ENCODE measurements at places on chromosomes 6 and 20. TPM values are rescaled to one million over a fixed set of nuclear protein-coding genes. Genes with fewer than 3 reads are reported as not detected.
A peak's percentile ranks its signal among the peaks of the same experiment; 100 is the strongest.

DNA sequence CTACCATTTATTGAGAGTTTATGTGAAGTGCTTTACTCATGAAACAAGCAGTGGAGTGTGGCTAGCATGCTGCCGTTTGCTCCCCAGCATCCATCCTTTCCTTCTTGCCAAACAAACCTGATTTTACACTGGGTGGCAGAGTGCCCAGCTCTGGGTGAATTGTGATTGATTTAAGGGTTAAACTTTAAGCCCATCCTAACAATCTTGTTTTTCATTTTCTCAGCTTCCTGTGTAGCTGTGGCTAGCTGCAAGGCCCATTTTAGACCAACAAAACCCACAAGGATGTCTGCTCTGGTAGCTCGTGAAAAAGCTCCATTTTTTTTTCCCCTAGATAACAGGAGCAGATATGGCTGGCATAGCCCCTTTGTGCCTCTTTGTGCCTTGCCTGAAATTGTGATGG is 77.7 kb upstream of the KCNG1 start:
- DNase-seq, result no peak
- no peaks in the 10 kb centered on the region for H3K27me3 ChIP-seq
- no peaks in the 10 kb centered on the region for H3K4me1 ChIP-seq
- no peak overlapping the region for H3K4me3 ChIP-seq
- H3K36me3 ChIP-seq, result no peaks in the 10 kb centered on the region

DNA sequence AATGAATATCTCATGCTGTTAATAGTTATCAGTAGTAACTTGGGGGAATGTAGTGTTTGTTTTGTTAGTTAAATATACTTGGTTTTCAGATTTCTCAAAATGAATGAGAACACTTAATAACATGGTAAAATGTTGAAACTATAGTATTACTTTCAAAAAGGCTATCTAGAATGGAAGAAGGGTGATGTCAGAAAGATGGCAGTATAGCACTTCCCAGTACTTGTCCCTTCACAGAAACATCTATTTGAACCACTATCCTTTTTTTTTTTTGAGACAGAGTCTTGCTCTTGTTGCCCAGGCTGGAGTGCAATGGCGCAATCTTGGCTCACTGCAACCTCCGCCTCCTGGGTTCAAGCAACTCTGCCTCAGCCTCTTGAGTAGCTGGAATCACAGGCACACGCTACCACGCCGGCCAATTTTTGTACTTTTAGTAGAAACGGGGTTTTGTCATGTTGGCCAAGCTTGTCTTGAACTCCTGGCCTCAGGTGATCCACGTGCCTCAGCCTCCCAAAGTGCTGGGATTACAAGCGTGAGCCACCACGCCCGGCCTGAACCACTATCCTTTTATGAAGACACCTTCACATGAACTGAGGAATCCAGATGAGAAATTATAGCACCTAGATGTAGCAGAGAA is 4.7 kb upstream of the ECHDC1 start:
- H3K4me3 ChIP-seq, result no peak overlapping the region
- no peak for DNase-seq
- no peaks in the 10 kb centered on the region for H3K36me3 ChIP-seq
- no peaks in the 10 kb centered on the region for H3K27me3 ChIP-seq
- no peak overlapping the region for H3K27ac ChIP-seq

- peaks cover 8% of the 10 kb centered on the region for H3K4me1 ChIP-seq
- DNase-seq, result no peak
- H3K36me3 ChIP-seq, result no peaks in the 10 kb centered on the region
- H3K27ac ChIP-seq, result no peak overlapping the region
- no peaks in the 10 kb centered on the region for H3K27me3 ChIP-seq
- H3K4me3 ChIP-seq, result no peak overlapping the region
Observed at GRCh38 chr20:52746190-52746589, 226.0 kb upstream of the TSHZ2 start.

DNA sequence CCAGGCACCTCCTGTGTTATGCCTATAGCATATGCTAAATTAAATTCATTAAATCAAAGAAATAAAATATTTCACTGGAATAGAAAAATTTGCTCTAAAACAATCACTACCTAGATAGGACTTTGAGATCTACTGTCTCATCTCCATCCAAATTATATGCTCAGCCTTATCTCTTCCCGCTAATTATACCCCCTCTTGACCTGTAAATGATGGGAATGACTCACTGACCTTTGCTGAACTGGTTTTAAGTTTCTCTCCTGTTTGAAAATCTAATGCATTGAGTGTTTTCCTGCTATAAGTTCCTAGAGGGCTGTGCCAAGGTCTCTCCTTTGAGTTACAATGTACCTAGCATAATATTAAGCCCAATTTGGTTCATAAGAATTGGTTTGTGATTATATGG is 110.1 kb downstream of the BMP2 start:
- H3K4me1 ChIP-seq, result no peaks in the 10 kb centered on the region
- no peak overlapping the region for H3K27ac ChIP-seq
- DNase-seq, result no peak
- no peaks in the 10 kb centered on the region for H3K27me3 ChIP-seq
- no peak overlapping the region for H3K4me3 ChIP-seq

GRCh38 chr6:21496196-21496595 is 97.4 kb upstream of the SOX4 start:
- H3K4me1 ChIP-seq, result no peaks in the 10 kb centered on the region
- H3K4me3 ChIP-seq, result no peak overlapping the region
- no peak overlapping the region for H3K27ac ChIP-seq
- H3K27me3 ChIP-seq, result no peaks in the 10 kb centered on the region

DNA sequence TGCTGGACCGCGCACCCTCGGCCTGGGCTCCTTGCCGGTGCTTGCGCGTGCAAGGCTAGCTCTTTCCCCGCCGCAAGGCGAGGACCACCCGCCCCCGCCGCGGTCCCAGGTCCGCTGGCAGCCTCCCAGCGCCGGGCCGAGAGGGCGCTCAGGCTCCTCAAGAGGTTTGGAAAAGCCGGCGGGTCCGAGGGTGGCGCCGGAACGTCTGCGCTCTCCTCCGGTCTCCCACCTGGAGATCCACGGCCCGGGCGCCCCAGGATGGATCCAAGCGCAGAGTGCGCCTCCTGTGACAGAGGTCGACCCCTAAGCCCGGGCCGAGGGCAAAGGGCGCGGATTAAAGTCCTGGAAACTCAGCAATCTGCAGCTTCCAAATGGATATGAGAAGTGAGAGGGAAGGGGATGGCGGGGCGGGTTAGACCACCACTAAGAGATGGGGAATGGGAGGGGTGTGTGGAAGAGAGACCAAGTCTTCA is 575 bp upstream of the MICAL1 start:
- H3K36me3 ChIP-seq, result no peaks in the 10 kb centered on the region
- H3K27ac ChIP-seq, result peak overlapping the region; percentile 74
- peak overlapping the region; percentile 50 for H3K4me3 ChIP-seq
- H3K27me3 ChIP-seq, result no peaks in the 10 kb centered on the region
- H3K4me1 ChIP-seq, result no peaks in the 10 kb centered on the region
- DNase-seq, result peak; percentile 74

DNA sequence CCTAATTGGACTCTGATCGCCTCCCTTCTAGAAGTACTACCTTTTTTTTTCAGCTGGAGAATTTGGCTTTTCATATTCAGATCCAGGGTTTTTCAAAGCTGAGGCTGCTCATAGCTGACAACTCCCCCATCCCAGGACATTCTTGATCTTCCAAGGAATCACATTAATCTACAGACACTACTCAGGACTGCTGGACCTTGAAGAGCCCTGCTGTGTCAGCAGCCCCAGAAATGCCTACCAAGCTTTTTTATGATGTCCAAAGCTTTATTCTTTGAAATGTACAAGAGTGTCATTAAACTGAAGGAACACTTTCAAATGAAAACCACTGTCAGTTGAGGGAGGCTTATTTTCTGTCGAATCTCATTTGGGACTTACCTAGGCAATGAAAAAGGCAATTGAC is 704.1 kb downstream of the PTPRT start:
- no peak for DNase-seq
- H3K36me3 ChIP-seq, result no peaks in the 10 kb centered on the region
- H3K27me3 ChIP-seq, result no peaks in the 10 kb centered on the region

- H3K4me1 ChIP-seq, result no peaks in the 10 kb centered on the region
- DNase-seq, result no peak
- no peak overlapping the region for H3K27ac ChIP-seq
- no peak overlapping the region for H3K4me3 ChIP-seq
- H3K36me3 ChIP-seq, result no peaks in the 10 kb centered on the region
- H3K27me3 ChIP-seq, result no peaks in the 10 kb centered on the region
Observed at GRCh38 chr20:11394145-11394833, 523.4 kb upstream of the BTBD3 start.

- H3K27ac ChIP-seq, result no peak overlapping the region
- no peaks in the 10 kb centered on the region for H3K36me3 ChIP-seq
- peaks cover 6% of the 10 kb centered on the region for H3K4me1 ChIP-seq
- no peak overlapping the region for H3K4me3 ChIP-seq
- no peak for DNase-seq
Observed at GRCh38 chr6:113526995-113527394, 330.1 kb upstream of the MARCKS start.

- no peak overlapping the region for H3K27ac ChIP-seq
- no peaks in the 10 kb centered on the region for H3K36me3 ChIP-seq
- peaks cover 51% of the 10 kb centered on the region for H3K27me3 ChIP-seq
- H3K4me1 ChIP-seq, result no peaks in the 10 kb centered on the region
Observed at GRCh38 chr20:38706509-38706908, 17.8 kb upstream of the SLC32A1 start.

GRCh38 chr20:31472395-31473330 is 2.3 kb downstream of the DEFB124 start:
- DNase-seq, result no peak
- no peak overlapping the region for H3K4me3 ChIP-seq
- H3K4me1 ChIP-seq, result peaks cover 15% of the 10 kb centered on the region
- no peaks in the 10 kb centered on the region for H3K36me3 ChIP-seq

DNA sequence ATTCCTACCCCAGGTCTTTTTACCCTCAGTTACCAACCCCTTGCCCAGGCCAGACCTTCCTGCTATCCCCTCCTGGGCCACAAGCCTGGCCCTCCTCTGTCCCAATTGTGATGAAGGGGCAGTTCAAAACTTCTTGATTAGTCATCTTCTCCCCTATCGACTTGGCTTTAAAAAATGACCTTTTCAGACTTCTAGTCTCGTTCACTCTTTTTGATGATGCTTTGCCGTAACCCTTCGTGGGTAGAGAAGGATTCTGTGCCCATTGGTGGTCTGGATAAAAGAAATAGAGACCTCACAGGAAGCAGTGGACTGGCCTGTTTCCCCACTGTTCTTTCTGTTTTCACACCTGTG is 5.5 kb downstream of the VEGFA start:
- H3K4me3 ChIP-seq, result no peak overlapping the region
- H3K4me1 ChIP-seq, result peaks cover 44% of the 10 kb centered on the region
- no peak overlapping the region for H3K27ac ChIP-seq
- no peaks in the 10 kb centered on the region for H3K27me3 ChIP-seq

GRCh38 chr6:2149361-2150006 is 95.9 kb downstream of the GMDS start:
- H3K4me1 ChIP-seq, result no peaks in the 10 kb centered on the region
- no peak overlapping the region for H3K27ac ChIP-seq
- DNase-seq, result no peak
- H3K36me3 ChIP-seq, result no peaks in the 10 kb centered on the region
- no peaks in the 10 kb centered on the region for H3K27me3 ChIP-seq

- H3K36me3 ChIP-seq, result no peaks in the 10 kb centered on the region
- no peak for DNase-seq
- H3K4me1 ChIP-seq, result no peaks in the 10 kb centered on the region
- H3K27ac ChIP-seq, result no peak overlapping the region
- H3K27me3 ChIP-seq, result no peaks in the 10 kb centered on the region
Observed at GRCh38 chr6:15444881-15445280, 199.0 kb downstream of the JARID2 start.

DNA sequence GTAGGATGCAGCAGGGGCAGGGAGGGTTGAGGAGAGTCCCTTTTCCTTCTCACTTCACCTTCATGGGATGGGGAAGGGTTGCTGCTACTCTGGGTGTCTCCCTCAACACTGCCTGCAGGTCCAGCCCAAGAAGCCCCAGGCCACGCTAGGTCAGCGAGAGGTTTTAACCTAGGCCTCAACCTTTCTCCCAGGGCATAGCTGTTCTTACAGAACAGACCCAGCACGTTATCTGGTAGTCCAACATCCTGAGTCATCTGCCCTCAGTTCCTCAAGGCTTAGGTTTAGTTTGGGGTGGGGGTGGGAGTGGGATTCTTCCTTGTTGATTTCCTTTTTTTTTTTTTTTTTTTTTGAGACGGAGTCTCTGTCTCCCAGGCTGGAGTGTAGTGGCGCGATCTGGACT is 15.8 kb downstream of the LRRC73 start:
- H3K4me3 ChIP-seq, result no peak overlapping the region
- no peaks in the 10 kb centered on the region for H3K4me1 ChIP-seq
- H3K27me3 ChIP-seq, result no peaks in the 10 kb centered on the region
- DNase-seq, result no peak
- peaks cover 13% of the 10 kb centered on the region for H3K36me3 ChIP-seq

- no peaks in the 10 kb centered on the region for H3K27me3 ChIP-seq
- H3K36me3 ChIP-seq, result no peaks in the 10 kb centered on the region
- H3K27ac ChIP-seq, result no peak overlapping the region
Observed at GRCh38 chr6:18186540-18187250, 31.5 kb downstream of the KDM1B start.

GRCh38 chr20:61912665-61913422 is 152.8 kb downstream of the TAF4 start:
- no peaks in the 10 kb centered on the region for H3K36me3 ChIP-seq
- DNase-seq, result no peak
- H3K4me1 ChIP-seq, result no peaks in the 10 kb centered on the region
- no peak overlapping the region for H3K4me3 ChIP-seq
- H3K27ac ChIP-seq, result no peak overlapping the region

DNA sequence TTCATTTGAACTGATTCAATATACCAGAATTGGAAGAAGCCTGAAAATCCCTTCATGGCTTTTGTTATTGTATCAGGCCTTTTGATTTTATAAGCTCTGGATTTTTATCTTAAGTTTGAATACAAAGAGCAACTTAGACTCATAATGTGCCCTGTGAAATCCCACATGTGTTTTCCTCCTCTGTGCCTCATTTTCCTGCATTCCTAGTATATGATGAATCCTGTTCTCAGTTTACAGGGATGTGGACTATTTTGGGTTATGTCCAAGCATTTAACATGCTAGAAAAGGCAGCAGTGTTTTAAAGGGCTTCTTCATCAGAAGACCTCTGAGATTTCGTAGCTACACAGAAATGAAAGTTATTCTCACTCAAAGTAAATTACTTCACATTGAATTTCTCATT is 455.0 kb downstream of the RFPL4B start:
- no peaks in the 10 kb centered on the region for H3K4me1 ChIP-seq
- no peak for DNase-seq
- H3K4me3 ChIP-seq, result no peak overlapping the region

GRCh38 chr6:54194067-54194466 is 82.8 kb downstream of the MLIP start:
- DNase-seq, result no peak
- H3K27ac ChIP-seq, result no peak overlapping the region
- H3K36me3 ChIP-seq, result no peaks in the 10 kb centered on the region
- H3K27me3 ChIP-seq, result no peaks in the 10 kb centered on the region

- DNase-seq, result no peak
- H3K4me3 ChIP-seq, result peak overlapping the region; percentile 78
Observed at GRCh38 chr20:33719277-33719988, 677 bp downstream of the PXMP4 start.

The MKKS gene
- total RNA-seq, result 24.5 TPM

The FBXL4 gene
- 21.4 TPM for total RNA-seq

The PROKR2 gene
- not detected for total RNA-seq

The KIFC1 gene
- 0.49 TPM for total RNA-seq

The PM20D2 gene
- total RNA-seq, result 21.0 TPM

The HTR1B gene
- total RNA-seq, result 0.68 TPM

The HMGCLL1 gene
- total RNA-seq, result 1.2 TPM

The CRIP3 gene
- not detected for total RNA-seq

The MAP3K7 gene
- total RNA-seq, result 23.5 TPM
